Fibroblast of skin of right quadriceps (primary cell): ENCODE measurements at places on chromosomes 5 and 9.

GRCh38 chr9:81113453-81114124 is 575.8 kb downstream of the TLE1 start:
- DNase-seq, result peak; percentile 8

- DNase-seq, result no peak
These were observed 145.6 kb downstream of the FSTL4 start for GRCh38 chr5:133466556-133467334.

DNA sequence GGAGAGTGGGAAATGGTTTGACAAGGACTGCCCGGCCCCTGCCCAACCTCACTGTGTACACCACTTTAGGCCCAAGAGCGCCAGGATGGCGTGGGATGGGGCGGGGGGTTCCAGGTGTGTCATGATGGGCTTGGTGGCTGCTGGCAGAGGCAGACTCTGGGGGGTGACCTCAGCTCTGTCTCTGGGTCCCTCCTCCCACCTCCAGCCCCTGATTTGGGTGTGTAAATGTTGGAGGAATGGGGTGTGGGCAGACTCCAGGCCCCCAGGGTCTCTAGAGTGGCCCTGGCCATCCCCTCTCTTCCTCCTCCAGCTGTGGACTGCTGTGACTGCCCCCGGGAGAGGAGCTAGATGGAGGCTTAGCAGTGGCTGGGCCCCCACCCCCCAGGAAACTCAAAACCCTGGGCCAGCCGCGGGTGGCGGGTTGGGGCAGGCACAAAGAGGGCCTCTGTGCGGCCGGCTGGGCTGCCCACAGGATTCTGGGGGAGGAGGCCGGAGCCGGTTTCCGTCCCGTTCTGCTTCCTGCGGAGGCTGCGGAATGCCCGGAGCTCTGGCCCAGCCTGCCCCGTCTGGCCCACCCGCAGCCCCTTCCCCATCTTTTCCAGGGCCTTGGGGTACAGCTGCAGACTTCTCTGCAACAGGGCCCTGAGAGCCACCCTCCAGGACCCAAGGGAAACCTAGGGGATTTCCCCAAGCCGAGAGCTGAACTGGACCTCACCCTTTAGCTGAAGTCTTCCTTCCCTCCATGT is 23.1 kb downstream of the CXXC5 start:
- no peak for DNase-seq

DNA sequence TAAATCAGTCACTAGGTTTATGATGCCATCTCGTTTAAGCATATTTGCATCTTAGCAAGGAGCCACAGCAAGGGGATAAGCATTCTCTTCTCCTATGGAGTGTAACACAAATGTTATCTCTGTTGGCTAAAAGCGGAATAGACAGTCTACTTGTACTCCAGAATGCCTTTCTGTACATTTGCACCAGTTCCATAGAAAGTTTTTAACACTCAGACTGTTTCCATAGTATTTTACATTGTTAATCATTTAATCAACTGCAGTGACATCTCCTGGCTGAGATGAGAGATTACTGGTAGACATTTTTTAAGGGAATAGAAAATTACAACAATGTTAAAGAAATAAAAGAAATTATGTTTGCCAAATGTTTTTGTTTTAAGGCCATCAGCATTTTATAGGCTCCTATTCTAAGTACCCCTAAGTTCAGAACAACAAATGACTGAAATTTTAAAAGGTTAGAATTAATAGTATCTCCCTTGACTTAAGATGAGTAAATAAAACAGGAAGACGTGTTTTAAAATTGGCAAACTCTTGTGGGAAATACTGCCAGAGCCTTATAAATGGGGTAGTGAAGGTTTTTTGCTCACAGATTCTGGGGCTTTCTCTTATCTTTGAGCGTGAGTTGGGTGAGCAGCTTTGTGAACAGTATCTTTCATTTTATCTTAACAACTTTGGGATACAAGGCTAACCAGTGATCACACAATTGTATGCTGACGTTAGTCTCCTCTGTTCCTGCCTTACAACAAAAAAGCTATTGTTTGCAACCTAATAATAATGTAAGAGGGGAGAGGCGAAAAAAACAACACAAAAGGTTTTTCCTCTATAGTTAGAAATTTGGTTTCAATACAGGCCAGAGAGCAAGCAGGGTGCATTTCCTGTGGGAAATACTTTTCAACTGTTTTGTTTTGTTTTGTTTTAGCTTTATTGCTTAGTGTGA is 294.3 kb downstream of the FBXL7 start:
- DNase-seq, result peak; percentile 38

DNA sequence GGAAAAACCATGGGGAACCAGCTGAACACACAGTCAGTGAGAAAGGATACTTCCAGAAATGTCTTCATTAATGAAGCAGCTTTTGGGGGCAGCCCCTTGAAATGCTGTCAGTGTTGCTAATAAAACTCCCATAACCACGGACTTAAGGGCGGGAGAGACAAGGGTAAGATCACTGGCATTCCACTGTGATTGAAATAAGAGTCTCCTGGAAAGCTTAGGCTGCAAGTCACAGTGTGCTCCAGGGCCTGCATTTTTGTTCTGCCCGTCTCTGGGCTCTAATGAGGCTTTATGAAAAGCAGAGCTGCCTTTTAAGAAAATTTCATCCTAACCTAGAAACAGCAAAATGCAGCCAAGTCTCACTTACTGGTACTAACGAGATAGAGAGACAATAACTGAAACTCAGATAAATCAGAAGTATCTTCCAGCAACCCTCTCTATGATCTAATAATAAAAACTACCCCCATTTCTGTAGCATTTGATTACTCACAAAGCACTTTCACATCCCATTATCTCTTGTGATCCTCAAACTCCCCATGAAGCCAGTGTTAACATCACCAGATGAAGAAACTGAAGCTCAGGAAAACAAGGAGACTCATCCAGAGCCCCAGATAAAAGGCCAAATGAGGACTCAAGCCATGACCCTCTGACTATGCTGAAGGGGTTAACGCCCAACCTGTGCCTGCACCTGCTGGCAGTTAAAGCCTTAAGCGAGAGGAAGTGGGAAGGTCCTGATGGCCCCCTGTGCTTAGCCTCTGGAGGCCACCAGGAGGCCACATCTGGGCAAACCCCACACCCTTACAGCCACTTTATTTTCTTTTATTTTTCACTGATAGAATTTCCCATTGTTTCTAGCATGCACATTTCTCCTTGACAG is 37.5 kb downstream of the SPOCK1 start:
- no peak for DNase-seq
